Activated CD4-positive, alpha-beta T cell treated with anti-CD3 and anti-CD28 coated beads, Interleukin-2, Interleukin-4, amounts not matched to agents 100 ng/mL and 50 ng/mL, durations not matched to agents 16 hours and 8 hours (primary cell): ENCODE measurements at places on chromosomes 12 and 14.

- no peak for DNase-seq
Measured at GRCh38 chr14:51053157-51053556, 41.7 kb downstream of the TRIM9 start.

DNA sequence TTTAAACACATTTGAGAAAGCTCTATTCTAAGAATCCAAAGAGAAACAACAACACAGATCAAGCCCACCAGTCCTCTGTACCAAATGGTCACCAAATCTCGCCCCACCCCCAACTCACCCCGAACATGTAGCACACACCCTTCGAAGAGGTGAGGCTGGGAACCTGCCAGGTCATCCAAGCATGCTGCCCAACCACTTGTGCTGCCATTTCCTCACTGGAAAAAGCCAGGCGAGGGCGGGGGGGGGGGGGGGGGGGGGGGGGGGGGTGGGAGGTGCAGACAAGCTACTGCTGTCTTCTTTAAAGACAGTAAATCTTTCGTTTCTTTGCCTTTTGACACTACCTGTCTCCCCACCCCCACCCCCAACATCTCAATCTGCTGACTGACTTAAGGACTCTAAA, 59.9 kb downstream of the SETD3 start:
- DNase-seq: no peak

GRCh38 chr14:104744484-104744883, 8.5 kb upstream of the SIVA1 start:
- DNase-seq: no peak

DNA sequence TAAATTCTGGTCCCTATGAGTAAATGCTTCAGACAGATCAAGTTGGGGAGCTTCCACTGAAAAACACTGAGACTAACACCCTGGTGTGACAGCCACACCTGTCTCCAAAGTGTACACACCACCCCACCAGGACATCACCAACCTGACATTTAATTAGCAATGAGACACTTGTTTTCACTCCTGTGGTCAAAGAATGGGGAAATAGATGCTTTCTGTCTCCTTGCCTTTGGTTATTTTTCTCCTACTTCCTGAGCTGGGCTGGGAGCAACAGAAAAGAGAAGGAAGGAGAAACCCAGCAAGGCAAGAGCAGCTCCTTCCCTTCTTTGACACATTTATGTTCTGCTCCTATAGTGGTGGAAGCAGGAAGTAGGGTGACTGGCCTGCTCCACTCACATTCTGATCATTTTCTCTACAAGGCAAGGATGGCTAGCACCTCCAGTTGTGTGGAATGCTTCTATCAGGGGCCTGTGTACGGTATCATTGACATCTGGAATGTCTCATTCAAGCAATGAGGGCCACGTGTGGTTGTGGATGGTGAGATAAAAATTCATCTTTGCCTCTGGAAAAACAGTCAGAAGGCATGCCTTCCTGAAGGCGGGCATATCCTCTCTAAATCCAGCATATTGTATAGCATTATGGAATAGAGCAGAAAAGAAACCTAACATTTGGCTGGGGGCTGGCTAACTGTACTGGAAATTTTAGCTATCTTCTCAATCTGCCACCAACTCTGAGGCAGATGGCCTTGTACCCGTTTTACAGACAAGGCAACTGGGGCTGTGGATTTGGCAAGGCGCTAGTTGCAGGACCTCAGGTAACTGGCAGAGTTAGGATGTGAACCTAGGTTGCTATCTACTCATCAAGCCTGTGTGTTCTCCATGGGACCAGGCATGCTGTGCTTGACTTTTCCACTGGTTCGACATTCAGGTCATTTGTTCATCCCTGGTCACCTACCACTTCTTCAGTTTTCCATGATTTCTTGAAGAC, 24.8 kb upstream of the LGALS3 start:
- DNase-seq: no peak
